Natural killer cell treated with Interleukin-12 subunit alpha and Interleukin-12 subunit beta and Interleukin-15 and Interleukin-18, amount 100 ng/mL, for 72 hours (primary cell): ENCODE measurements at places on chromosomes 13 and 19. TPM values are rescaled to one million over a fixed set of nuclear protein-coding genes. Genes with fewer than 3 reads are reported as not detected.

- H3K36me3 ChIP-seq = no peaks in the 10 kb centered on the region
- no peak overlapping the region for H3K4me3 ChIP-seq
- no peaks in the 10 kb centered on the region for H3K27me3 ChIP-seq
- no peak for DNase-seq
Measured at GRCh38 chr13:112182251-112182650, 115.3 kb downstream of the SOX1 start.

C1QTNF9 gene
- not detected for total RNA-seq

- no peaks in the 10 kb centered on the region for H3K36me3 ChIP-seq
- H3K4me3 ChIP-seq = no peak overlapping the region
- no peaks in the 10 kb centered on the region for H3K4me1 ChIP-seq
Measured at GRCh38 chr13:106182404-106182803, 353.1 kb downstream of the EFNB2 start.

- H3K36me3 ChIP-seq = no peaks in the 10 kb centered on the region
- H3K4me3 ChIP-seq = no peak overlapping the region
Measured at GRCh38 chr19:18156841-18157464, 4.0 kb downstream of the PIK3R2 start.

DNA sequence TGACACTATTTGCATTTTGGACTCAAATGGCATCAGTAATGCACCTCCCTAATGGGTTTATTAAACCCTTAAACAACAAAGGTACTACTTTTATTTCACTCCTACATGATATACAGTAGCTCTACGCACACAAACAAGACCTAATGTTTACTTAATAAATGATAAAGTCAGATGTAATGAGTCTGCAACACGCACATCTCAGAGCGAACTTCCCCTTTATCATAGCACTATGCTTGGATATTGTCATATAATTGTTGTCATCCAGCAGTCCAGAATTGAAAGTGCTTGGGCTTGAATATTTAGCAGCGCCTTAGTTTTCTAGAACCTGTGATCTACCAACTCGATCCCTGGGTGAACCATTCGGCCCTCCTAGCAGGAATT lies 772 bp downstream of the PARP4 start:
- peaks cover 17% of the 10 kb centered on the region for H3K36me3 ChIP-seq
- peaks cover 39% of the 10 kb centered on the region for H3K4me1 ChIP-seq
- H3K27ac ChIP-seq = peak overlapping the region; percentile 94
- no peaks in the 10 kb centered on the region for H3K27me3 ChIP-seq

DNA sequence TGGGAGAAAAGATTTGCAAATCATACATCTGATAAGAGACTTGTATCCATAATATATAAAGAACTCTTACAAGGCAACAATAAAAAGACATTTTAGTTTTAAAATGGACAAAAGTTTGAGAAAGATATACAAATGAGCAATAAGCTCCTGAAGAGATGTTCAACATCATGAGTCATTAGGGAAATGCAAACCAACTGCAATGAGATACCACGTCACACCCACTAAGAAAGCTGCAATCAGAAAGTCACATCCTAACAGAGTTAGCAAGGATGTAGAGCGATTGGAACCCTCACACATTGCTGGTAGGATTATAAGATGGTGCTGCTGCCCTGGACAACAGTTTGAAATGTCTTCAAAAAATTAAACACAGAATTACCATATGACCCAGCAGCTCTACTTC lies 50.3 kb downstream of the GSX1 start:
- no peak overlapping the region for H3K4me3 ChIP-seq
- peaks cover 4% of the 10 kb centered on the region for H3K36me3 ChIP-seq
- H3K27me3 ChIP-seq = peaks cover 66% of the 10 kb centered on the region

DNA sequence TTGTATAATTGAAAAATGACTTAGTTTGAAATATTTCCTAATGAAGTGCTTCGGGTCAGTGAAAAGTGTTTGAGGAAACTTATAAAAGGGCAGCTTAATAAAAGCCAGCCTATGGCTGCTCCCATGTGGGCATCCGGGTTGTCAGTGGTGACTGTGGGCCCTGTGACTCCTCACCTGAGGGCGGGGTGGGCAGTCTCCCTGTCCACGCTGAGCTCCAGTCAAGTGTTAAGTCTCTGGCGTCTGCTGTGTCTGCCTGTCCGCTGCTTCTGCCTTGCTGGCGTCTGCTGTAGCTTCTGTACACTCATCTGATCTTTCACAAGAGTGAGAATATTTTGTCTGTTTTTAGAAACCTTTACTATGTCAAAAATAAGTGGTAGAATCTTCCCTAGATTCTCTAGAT lies 7.1 kb downstream of the LAMP1 start:
- no peak for DNase-seq
- no peaks in the 10 kb centered on the region for H3K27me3 ChIP-seq
- H3K36me3 ChIP-seq = no peaks in the 10 kb centered on the region

DNA sequence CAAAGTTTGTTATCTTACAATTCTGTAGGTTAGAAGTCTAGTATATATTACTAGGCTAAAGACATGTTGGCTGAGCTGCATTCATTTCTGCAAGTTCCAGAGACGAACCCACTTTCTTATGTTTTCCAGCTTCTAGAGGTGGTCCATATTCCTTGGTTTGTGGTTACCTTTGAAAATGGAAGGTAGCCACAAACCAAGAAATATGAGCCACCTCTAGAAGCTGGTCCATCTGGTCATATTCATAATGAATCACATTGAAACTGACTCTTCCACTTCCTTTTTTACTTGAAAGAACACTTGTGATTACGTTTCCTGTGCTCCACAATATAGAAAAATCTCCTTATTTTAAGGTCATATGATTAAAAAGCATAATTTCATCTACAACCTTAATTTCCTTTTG lies 943.0 kb upstream of the PCDH9 start:
- H3K27me3 ChIP-seq = no peaks in the 10 kb centered on the region
- H3K36me3 ChIP-seq = peaks cover 4% of the 10 kb centered on the region
- no peak overlapping the region for H3K27ac ChIP-seq
- DNase-seq = no peak
- no peaks in the 10 kb centered on the region for H3K4me1 ChIP-seq
- no peak overlapping the region for H3K4me3 ChIP-seq

HTR2A gene
- not detected for total RNA-seq

DNA sequence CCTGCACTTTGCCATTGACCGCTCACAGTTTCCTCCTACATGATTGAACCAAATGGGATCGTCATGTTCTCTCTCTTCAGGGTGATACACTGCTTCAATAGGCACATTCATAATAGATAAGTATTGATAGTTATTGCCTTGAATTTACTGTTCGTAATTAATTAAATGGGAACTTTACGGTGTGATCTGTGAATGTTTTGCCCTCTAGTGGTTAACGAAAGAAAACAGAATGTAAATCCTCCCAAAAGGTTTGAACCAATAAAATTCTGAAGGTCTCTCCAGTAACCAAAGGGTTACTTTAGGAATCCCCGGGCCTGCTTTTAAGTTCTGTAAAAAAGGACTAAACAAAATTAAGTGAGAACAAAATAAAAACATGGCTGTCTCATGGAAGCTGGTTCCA lies 389.3 kb downstream of the DACH1 start:
- no peaks in the 10 kb centered on the region for H3K4me1 ChIP-seq
- no peaks in the 10 kb centered on the region for H3K27me3 ChIP-seq
- no peaks in the 10 kb centered on the region for H3K36me3 ChIP-seq
- DNase-seq = no peak

PNMA8A gene
- total RNA-seq = not detected

DNA sequence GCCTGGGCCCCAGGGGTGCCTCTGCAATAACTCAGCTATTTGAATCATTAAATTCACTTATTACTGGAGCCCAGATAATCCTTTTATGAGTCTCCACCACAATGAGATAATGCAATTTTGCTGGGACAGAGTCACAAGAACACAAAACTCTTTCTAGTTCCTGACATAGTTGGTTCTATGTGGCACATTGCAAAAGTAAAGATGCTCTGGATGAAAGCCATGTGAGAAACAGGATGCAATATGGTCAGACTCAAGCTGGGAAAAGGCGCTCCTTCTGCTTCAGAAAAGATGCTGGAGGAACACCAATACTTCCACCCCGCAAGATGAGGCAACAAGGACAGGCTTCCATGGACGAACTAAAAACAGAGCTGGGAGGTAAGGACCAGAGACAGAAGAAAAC lies 5.7 kb downstream of the ANKRD27 start:
- H3K4me3 ChIP-seq = no peak overlapping the region
- DNase-seq = no peak
- H3K36me3 ChIP-seq = no peaks in the 10 kb centered on the region
- no peak overlapping the region for H3K27ac ChIP-seq

GRCh38 chr13:57629821-57630235 lies 1.7 kb upstream of the PCDH17 start:
- peaks cover 4% of the 10 kb centered on the region for H3K4me1 ChIP-seq
- H3K27me3 ChIP-seq = peaks cover 37% of the 10 kb centered on the region
- peak; percentile 61 for DNase-seq
- no peak overlapping the region for H3K27ac ChIP-seq

- H3K4me1 ChIP-seq = peaks cover 60% of the 10 kb centered on the region
- peak within 1 kb of the TSS; percentile 95 for H3K4me3 ChIP-seq
- H3K27ac ChIP-seq = peak within 1 kb of the TSS; percentile 98
- peak; percentile 100 for DNase-seq
- no peaks in the 10 kb centered on the region for H3K27me3 ChIP-seq
Measured at GRCh38 chr19:38849860-38850435, at the start of gene HNRNPL. Gene HNRNPL, minus strand, starts transcription at chr19:38849986. Its CDS starts 20 bp downstream, at chr19:38849966.

DNA sequence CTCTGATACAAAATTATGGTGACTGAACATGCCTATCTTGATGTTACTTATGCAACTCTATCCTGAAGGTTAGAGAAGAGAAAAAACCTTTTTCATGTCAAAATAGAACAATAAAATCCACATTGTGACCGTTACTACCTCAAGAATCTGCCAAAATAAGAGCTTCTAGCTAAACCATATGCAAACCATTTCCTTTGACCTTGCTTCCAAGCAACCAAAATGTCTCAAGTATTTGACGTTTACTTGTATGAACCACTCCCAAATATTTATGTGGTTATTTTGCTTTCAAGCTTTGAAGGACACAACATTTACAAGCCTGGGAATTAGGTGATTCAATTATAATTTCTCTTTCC lies 13.9 kb downstream of the FOXO1 start:
- H3K4me1 ChIP-seq = peaks cover 32% of the 10 kb centered on the region
- H3K36me3 ChIP-seq = no peaks in the 10 kb centered on the region
- H3K4me3 ChIP-seq = no peak overlapping the region
- no peak for DNase-seq

RFPL4A gene
- not detected for total RNA-seq

- H3K4me1 ChIP-seq = peaks cover 21% of the 10 kb centered on the region
- DNase-seq = no peak
- peak overlapping the region; percentile 89 for H3K4me3 ChIP-seq
- H3K36me3 ChIP-seq = no peaks in the 10 kb centered on the region
Measured at GRCh38 chr19:43462785-43463380, 2.5 kb downstream of the LYPD3 start.

- no peaks in the 10 kb centered on the region for H3K27me3 ChIP-seq
- peaks cover 28% of the 10 kb centered on the region for H3K4me1 ChIP-seq
Measured at GRCh38 chr13:48977286-48977625, 1.5 kb downstream of the FNDC3A start.

CRX gene
- total RNA-seq = not detected

PRTN3 gene
- total RNA-seq = not detected

- H3K27ac ChIP-seq = peak overlapping the region; percentile 40
- H3K4me1 ChIP-seq = peaks cover 9% of the 10 kb centered on the region
- peak overlapping the region; percentile 40 for H3K4me3 ChIP-seq
- H3K36me3 ChIP-seq = no peaks in the 10 kb centered on the region
Measured at GRCh38 chr19:49408816-49409440, 14.3 kb downstream of the PTH2 start.

GRCh38 chr19:16825312-16826052 lies 3.7 kb upstream of the SIN3B start:
- H3K27me3 ChIP-seq = peaks cover 19% of the 10 kb centered on the region
- H3K4me3 ChIP-seq = peak overlapping the region; percentile 47
- no peaks in the 10 kb centered on the region for H3K36me3 ChIP-seq
- peaks cover 21% of the 10 kb centered on the region for H3K4me1 ChIP-seq
- no peak for DNase-seq
- no peak overlapping the region for H3K27ac ChIP-seq

- peaks cover 10% of the 10 kb centered on the region for H3K4me1 ChIP-seq
- H3K4me3 ChIP-seq = no peak overlapping the region
- H3K36me3 ChIP-seq = no peaks in the 10 kb centered on the region
- H3K27me3 ChIP-seq = peaks cover 15% of the 10 kb centered on the region
- H3K27ac ChIP-seq = no peak overlapping the region
- DNase-seq = no peak
Measured at GRCh38 chr13:29737061-29737460, 113.4 kb downstream of the UBL3 start.

DNA sequence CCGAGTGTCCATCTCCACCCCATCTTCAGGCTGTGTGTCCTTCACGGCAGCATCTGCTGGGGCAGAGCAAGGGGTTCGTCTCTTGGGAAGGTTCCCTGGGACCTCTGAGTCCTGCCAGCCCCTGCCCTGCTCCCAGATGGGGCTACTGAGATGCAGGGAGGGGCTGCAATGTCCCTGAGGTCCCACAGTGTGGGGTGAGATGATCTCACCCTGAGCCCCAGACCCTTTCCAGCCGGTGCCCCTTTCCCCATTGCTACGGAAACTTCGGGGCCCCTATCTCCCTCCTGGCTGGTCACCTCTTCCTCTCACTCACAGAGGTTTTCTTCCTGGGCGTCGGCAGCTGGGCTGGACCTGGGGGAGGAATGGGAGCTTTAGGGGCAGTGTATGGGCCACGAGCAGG lies 5.0 kb downstream of the LILRB2 start:
- no peak overlapping the region for H3K27ac ChIP-seq
- peaks cover 21% of the 10 kb centered on the region for H3K27me3 ChIP-seq
- no peak for DNase-seq
- H3K36me3 ChIP-seq = no peaks in the 10 kb centered on the region
- no peaks in the 10 kb centered on the region for H3K4me1 ChIP-seq
- no peak overlapping the region for H3K4me3 ChIP-seq

DNA sequence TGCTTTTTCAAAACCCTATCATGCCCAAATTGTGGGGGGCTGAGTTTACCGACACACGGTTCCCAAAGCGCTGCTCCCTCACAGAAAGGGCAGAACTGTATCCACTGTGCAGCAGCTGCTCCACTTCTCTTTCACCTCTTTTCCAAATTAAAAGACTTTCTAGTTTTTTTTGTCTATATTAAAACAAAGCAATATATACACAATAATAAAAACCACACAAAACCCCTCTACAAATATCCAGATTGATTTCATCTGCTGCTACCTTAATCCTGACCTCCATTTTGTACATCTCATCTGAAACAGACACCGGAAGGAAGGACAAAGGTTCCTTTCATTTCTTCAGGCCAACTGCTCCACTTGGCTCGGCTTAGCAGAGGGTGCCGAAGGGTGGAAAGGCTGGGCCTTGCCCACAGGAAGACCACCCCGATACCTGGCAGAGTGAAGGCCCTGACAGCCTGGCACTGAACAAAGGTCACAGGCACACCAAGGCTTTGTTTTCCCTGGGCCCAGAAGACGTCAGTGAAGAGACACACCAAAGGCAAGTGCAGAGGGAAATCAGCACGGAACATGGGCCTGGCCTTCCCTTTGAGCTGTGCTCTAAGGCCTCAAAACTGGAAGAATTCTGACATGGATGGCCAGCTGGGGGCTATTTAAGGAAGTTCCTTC lies 71.6 kb downstream of the LATS2 start:
- peaks cover 36% of the 10 kb centered on the region for H3K4me1 ChIP-seq
- no peak overlapping the region for H3K4me3 ChIP-seq
- H3K27me3 ChIP-seq = no peaks in the 10 kb centered on the region
- H3K36me3 ChIP-seq = no peaks in the 10 kb centered on the region

GARIN5A gene
- 1.1 TPM for total RNA-seq

- no peaks in the 10 kb centered on the region for H3K4me1 ChIP-seq
- H3K36me3 ChIP-seq = no peaks in the 10 kb centered on the region
- no peaks in the 10 kb centered on the region for H3K27me3 ChIP-seq
- no peak overlapping the region for H3K4me3 ChIP-seq
Measured at GRCh38 chr13:30551189-30551588, 66.5 kb upstream of the USPL1 start.

ZNF66 gene
- 13.4 TPM for total RNA-seq
